ENCODE measurements at places on chromosomes 7 and 10.

- no peaks in the 10 kb centered on the region for H3K4me1 ChIP-seq
- no peak overlapping the region for H3K27ac ChIP-seq
- DNase-seq: no peak
- no peaks in the 10 kb centered on the region for H3K27me3 ChIP-seq
- H3K4me3 ChIP-seq: no peak overlapping the region
These were observed 936 bp upstream of the TCERG1L start for GRCh38 chr10:131312478-131312836.

DNA sequence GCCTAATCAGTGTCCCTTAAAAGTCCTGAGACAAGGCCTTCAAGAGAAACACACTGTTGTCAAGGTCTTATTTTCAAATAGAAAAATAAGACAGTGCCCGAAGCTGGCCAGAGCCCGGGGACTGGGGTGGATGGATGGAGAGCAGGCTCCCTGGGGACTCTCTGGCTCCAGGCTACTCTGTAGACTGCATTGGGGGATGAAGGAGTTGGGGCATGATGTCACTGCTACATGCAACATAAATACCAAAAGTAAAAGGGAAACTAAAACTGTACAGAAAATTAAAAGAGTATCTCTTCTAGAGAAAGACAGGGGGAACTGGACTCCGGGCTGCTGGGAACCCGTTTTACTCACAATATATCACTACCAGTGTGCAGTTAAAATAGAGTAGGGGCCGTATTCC is 629.8 kb downstream of the KCNMA1 start:
- H3K4me3 ChIP-seq: no peak overlapping the region
- no peaks in the 10 kb centered on the region for H3K27me3 ChIP-seq
- no peaks in the 10 kb centered on the region for H3K36me3 ChIP-seq
- H3K4me1 ChIP-seq: no peaks in the 10 kb centered on the region
- no peak overlapping the region for H3K27ac ChIP-seq

GRCh38 chr7:167090-167855 is 25.1 kb upstream of the FAM20C start:
- no peaks in the 10 kb centered on the region for H3K36me3 ChIP-seq
- peaks cover 92% of the 10 kb centered on the region for H3K27me3 ChIP-seq
- H3K27ac ChIP-seq: no peak overlapping the region
- no peak for DNase-seq
- H3K4me3 ChIP-seq: no peak overlapping the region

- H3K27me3 ChIP-seq: no peaks in the 10 kb centered on the region
- H3K27ac ChIP-seq: no peak overlapping the region
- no peak for DNase-seq
- no peak overlapping the region for H3K4me3 ChIP-seq
These were observed 29.5 kb downstream of the FRA10AC1 start for GRCh38 chr10:93672890-93673289.

- H3K4me1 ChIP-seq: no peaks in the 10 kb centered on the region
- no peaks in the 10 kb centered on the region for H3K36me3 ChIP-seq
- DNase-seq: no peak
- no peaks in the 10 kb centered on the region for H3K27me3 ChIP-seq
These were observed 76.2 kb downstream of the RNF133 start for GRCh38 chr7:122622682-122623081.

DNA sequence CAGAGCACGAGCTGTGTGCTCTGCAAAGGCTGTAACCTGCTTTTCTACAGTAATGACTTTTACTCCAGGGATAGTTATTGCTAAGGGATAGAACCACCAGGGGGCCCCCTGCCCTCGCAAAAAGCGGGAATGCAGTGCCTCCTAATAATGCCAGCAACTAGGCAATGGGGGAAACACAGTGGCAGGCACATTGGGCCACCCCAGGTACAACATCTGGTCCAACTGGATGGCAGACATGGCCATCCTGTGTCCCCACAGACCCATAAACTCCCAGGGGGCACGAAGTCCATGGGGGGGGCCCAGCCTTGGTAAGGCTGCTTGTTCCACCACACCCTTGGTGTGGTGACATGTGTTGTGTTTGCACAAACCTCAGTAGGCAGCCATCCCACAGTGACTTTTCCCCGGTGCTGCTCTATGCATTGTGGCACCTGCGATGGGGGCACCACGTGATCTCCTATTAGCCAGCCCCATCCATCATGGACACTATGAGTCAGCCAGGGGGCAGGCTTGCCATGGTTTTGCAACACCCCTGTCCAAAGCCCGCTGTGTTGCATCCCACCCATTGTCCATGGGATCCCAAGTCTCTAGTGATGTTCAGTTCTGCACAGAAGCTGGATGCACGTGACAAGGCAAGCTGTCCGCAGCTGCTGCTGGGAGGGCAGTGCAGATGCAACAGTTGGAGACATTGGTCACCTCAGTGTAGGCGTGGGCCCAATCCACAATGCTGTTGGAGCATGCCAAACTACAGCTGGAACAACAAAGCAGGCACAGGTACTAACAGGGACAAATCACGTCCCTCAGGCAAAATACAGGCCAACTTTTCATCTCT is 84.0 kb downstream of the ANLN start:
- 0 out of 3 replicates have a peak overlapping the region, but pooled peaks have one; percentile 9 for H3K27ac ChIP-seq
- no peaks in the 10 kb centered on the region for H3K27me3 ChIP-seq
- H3K4me3 ChIP-seq: no peak overlapping the region
- peak; percentile 51 for DNase-seq

DNA sequence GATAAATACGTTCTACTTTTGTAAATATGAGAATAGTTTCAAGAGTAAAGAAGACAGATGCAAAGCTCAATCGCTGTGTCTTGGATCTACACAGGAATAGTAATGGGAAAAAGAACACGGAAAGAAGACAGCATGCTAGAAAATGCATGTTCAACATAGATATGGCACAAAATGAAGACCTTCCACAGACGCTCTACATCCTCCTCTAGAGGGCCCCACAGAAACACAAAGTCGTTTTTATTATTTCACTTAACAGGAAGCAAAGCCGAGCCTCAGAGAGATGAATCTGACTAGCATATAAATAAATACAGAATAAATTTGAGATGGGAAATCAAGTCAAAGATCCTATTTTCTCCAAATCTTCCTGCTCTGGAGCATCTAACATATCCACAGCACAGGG is 292.6 kb downstream of the PARD3 start:
- H3K27me3 ChIP-seq: no peaks in the 10 kb centered on the region
- no peaks in the 10 kb centered on the region for H3K4me1 ChIP-seq
- H3K27ac ChIP-seq: no peak overlapping the region
- H3K36me3 ChIP-seq: no peaks in the 10 kb centered on the region

Data from K562 (cell line).